ENCODE measurements at places on chromosomes 5 and 9.

- DNase-seq, result no peak
Measured at GRCh38 chr5:135690466-135690865, 111.7 kb upstream of the CXCL14 start.

- no peak for DNase-seq
Measured at GRCh38 chr9:88092797-88093331, 45.4 kb downstream of the SPATA31C2 start.

DNA sequence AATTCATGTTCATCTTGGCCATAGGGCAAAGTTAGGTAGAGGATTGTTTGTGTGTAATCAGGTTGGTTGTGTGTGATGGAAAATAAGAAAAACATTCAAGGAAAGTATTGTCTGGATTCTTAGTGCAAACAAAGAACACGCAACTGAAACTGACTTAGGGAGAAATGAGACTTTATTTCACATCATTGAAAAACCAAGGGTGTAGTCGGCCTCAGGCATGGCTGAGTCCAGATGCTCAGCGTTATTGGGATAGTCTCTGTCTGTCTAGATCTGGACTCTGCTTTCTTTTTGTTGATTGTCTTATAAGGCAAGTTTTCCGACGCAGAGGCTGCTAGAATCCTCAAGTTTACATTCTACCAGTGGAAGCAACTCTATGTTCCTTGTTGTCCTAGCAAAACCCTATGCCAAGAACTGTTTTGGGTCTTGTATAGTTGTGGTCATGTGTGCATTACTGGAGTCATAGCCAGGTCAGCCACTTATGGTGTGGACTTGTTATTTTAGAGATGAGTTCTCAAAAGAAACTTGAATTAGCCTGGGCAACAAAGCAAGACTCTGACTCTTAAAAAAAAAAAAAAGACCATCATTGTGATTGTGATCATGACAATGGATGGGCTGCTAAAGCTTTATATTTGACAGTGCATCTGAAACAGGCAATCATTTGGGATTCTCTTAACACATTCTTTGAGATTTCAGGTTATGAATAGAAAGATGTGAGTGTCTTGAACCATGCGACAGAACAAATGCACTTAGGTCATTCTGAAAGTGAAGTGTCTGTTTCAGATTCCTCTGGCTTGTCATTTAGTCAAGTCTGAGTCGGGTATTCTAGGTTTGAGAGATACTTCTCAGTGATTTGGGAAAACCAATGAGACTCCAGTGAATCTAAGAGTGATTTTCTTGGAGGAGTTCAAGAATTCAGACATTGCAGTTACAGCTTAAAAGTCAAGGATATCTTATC is 82.6 kb downstream of the DOCK2 start:
- DNase-seq, result no peak

GRCh38 chr5:55897905-55898304 is 46.7 kb downstream of the IL31RA start:
- DNase-seq, result no peak

- no peak for DNase-seq
Measured at GRCh38 chr9:96514800-96515158, 64.8 kb downstream of the HABP4 start.

GRCh38 chr9:97802276-97802675 is 50.8 kb upstream of the FOXE1 start:
- DNase-seq, result no peak

DNA sequence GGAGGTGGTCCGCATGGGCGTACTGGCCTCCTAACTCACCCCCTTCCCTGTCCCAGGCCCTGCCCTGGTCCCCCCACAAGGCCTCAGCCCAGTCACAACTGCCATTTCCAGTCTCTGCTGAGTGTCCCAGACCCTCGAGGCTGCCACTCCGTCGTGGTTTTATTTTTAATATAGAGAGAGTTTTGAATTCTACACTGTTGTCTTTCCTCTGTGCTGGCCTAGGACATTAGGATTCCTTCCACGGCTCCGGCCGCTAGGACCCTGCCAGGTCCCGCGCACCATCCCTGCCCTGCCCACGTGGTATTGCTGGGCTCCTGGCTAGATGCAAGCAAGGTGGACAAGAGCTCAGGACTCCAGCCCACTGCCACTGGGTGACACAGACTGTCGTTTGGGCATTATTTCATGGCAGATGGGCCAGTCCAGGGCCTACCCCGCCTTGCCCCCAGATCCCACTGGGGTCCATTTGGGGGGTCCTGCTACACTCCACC is 53.3 kb downstream of the SAR1B start:
- DNase-seq, result no peak

GRCh38 chr5:120293796-120294195 is 170.3 kb upstream of the PRR16 start:
- no peak for DNase-seq

- peak; percentile 5 for DNase-seq
Measured at GRCh38 chr9:121299467-121300282, 31.7 kb downstream of the GSN start.

DNA sequence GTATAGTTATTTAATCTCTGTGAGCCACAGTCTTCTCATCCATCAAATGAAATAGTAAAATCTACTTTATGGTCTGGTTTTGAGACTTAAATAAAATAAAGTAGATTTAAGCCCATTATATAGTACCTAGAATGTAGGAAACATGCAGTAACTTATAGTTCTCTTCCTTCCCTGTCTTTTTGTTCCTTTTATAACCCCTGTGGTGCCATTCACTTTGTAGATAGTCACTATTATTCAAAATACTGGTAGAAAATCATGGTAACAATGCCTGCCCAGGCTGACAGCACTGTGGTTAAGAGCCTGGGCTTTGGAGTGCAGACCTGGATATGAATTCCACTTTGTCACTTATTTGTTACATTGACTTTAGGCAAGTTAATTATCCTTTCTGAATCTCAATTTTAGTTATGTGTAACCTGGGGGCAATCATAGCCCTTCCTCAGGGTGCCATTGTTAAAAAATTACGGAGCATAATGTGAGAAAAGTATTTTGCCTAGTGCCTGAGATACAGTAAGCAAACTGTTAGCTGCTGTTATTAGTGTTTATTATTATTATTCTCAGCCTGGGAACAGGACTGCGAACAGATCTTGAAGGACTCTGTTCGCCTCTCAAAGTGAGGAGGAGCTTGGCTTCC is 100.4 kb downstream of the RALGPS1 start:
- DNase-seq, result no peak

GRCh38 chr9:137021979-137022661 is 5.9 kb downstream of the ABCA2 start:
- DNase-seq, result peak; percentile 33

DNA sequence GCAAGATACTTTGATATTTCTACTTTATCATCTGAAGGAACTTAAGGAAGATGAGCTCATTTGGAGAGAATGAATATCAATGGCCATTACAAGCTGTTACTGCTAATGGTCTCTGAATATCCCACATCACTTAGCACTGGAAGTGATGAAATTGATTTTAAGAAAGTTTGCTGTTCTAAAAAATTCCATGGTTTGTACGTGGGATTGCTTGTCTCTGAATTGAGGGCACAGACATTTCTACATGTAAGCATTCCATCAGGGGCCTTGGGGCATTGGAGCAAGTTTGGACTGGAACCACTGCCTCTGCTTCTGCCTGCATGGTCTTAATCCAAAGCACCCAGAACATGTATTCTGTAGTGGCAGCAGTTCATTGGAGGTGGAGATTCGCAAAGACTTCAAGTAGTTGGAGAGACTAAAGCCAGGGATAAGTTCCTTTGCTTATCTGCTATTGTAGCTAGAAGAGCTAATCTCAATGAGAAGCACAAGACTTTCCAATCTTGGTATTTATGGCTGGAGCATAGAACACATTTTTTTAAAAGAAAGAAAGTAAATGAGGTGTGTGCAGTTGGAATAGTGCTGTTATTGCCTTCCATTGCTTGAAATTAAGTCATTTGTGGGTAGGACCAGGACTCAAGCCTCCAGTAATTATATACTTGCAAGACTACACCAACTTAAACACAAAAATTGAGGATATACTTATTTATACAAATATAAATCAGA is 424.2 kb downstream of the SPATA31D1 start:
- DNase-seq, result no peak

DNA sequence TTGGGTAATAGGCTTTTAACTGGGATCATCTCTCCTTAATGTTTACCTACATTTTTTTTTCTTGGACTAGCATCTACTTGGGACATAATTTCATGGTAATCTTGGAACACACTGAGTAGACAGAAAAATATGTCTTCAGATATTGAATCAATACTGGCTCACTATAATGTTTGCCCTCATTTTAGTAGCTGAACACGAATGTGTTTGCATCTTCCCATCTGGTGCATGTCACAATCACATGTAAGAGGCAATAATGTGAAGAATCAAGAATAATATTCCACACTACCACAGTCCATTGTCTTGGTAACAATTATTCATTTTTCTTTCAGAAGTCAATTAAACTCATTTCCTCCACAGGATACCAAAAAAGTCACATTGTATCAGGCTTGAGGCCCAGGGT is 382.7 kb upstream of the CDH10 start:
- DNase-seq, result no peak

DNA sequence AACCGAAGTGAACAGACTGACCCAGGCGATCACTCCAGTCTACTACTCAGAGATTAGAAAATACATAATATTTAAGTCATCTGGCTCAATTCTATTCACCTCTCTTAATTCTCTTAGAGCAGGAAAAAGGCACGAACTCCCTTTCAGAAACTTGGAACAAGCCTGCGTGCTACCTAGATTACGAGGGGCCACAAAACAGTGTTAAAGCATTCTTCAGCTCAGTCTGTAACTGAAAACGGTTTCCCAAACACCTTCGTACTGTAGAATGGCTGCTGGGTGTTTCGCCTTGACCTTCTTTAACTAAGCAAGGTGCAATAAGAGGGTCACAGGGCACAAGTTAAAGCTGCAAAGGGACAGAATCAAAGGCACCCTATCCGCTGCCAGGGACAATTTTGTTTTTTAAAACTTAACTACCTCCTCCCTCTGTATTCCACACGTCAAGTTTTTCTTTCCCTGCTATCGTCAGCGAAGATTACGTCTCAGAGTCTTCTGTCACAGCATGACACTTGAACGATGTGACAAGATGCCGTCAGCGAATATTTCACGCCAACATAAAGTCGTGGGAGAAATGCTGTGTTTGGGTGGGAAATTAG is 687 bp downstream of the LYSMD3 start:
- no peak for DNase-seq

DNA sequence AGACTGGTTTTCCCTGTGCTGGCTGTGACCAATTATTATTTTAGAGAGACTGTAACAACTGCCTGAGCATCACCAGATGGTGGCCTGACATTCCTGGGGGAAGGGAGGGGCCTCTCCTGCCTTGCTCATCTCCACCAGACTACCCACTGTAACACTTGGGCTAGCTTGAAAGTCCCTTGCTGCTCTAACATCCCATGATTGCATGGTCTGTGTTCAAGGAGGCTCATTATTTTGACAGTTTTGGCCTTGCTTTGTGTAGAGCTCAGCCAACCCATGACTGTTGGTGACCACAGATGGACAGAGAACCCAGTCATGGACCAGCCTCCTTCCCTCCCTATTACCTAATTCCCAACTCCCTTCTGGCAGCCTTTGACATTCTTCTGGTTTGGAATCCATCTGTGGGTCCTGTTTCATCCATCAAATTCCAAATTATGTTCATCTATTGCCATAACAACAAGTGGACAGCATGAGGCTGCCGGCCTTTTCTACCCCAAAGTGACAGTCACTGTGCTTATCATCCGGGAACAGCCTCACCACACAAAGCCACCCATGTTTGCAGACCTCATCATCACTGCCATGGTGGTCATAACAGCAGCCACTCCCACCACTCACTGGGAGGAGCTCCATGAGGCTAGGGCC is 49.0 kb upstream of the ICE1 start:
- DNase-seq, result no peak

GRCh38 chr9:27447031-27447683 is 76.9 kb upstream of the IFNK start:
- no peak for DNase-seq
